Activated T-helper 17 cell treated with anti-CD3 and anti-CD28 coated beads, Interleukin-2, amount 50 U/mL, for 72 hours (primary cell): ENCODE measurements at places on chromosomes 16 and 17.

GRCh38 chr16:88132836-88133506, 181.7 kb downstream of the BANP start:
- no peak for ATAC-seq

GRCh38 chr17:62618647-62619416, 8.6 kb upstream of the MRC2 start:
- ATAC-seq, result no peak

- ATAC-seq, result no peak
Measured at GRCh38 chr17:42853968-42854790, 3.2 kb downstream of the AOC3 start.

- no peak for ATAC-seq
Measured at GRCh38 chr17:73750975-73751374, 106.7 kb upstream of the SDK2 start.

DNA sequence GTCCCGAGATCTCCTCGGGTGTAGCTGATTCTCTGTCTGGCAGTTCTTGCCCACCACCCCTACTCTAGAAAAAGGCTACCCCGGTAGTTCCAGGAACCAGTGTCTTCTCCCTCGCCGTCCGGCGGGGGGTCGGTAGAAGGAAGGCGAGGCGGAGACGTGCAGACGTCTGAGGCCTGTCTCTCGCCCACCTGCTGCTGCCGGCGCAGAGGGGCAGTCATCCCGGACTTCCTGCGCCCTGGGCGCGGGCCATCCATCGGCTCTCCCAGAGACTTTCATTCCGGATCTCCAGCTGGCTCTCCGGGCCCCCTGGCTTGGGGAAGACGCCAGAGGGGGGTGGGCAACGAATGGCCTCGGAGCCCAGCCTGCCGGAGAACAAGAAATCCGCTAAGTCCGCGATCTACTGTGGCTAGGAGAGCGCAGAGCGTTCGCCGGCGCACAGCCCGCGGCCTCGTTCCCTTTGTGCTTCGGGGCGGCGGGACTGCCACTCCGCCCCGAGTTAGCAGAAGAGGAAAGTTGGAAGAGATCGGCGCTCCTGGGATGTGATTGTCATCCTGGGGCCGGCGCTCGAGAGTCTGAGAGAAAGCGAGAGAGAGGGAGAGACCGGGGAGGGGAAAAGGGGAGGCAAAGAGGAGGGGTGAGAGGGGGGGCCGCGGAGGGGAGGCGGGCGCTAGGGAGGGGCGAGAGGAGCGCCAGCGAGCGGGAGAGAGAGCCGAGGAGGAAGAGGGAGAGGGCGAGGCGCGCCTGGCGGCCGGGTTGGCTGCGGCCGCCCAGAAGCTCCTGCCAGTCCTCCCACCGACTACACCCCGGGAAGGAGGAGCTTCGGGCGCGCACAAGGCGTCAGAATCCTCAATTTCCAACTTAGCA, at the start of gene IRX5:
Gene IRX5 (plus strand): TSS at position 861 of the 864 bp plus-strand sequence. CDS start 334 bp downstream, outside the sequence.
- ATAC-seq, result peak; percentile 13

DNA sequence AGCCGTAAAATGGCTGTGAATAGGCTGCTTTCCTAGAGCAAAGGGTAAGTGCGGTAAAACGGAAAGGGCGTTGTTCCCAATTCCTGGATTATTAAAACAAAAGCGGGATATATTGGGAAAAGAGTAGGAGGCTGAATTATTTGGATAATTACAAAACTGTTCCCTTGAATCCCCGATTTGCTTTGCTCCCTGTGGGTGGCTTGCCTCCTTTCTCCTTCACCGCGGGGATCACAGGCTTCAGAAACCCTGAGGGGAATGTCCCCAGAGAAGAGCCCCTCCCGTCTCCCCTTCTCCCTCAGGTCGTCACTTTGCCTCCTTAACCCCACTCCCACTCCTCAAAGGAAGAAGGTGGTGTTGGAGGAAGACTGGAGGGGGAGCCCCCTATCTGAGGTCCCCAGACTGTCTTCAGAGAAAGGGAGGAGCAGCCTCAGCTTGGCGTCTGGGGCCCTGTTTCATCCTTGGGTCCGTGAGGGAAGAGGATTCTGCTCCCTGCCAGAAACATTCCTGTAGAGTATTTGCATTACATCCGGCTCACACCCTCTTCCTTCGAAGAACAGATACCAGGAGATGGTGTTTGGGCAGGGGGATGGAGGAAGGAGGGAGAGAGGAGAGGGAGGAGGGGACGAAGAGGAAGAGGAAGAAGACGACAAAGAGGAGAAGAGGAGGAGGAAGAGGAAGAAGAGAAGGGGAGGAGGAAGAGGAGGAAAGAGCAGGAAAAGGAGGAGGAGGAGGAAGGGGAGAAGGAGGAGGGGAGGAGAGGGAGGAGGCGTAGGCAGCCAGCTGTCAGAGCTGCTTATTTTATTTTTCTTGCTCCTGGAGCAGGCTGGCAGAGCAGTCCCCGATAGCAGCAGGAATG, 31.8 kb downstream of the MRM1 start:
- ATAC-seq, result no peak
